ENCODE measurements at places on chromosomes 13 and 19.

GRCh38 chr19:46373491-46374359 is 26.8 kb downstream of the PPP5C start:
- peak; percentile 39 for DNase-seq

- no peak for DNase-seq
Observed at GRCh38 chr19:29606420-29606747, 301 bp downstream of the POP4 start.

- no peak for DNase-seq
Observed at GRCh38 chr19:37929355-37929923, 22.4 kb downstream of the SIPA1L3 start.

DNA sequence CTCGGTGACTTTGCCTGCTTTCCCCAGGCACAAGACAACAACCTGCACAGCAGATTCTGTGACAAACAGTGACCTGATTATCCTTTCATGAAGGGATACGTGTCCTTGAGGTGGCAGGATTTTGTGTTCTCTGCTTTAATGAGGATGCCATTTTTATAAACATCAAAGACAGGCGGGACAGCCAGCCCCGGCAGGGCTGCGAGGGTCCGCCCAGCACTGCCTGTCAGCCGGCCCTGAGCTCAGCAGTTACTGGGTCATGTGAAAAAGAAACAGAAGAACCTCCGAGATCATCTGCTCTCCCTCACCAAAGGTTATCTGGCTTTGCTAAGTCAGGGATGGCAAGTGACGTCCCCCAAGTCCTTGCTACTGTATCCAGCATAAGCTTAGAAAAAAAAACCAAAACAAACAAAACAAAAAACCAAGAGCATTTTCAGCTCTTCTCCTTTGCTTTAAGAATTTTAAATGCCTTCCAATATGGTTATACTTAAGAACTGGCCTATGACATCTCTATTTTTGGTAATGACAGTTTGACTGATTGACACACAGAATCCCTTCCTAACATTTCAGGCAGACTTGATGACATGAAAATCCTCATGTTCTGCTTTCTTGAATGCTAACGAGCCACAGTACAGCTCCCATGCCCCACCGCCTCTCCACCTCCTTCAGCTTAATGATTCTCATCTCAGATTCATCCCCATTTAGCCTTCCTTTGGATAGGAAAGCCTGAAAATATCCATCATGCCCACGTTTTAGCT is 666.6 kb upstream of the ARGLU1 start:
- DNase-seq: no peak

DNA sequence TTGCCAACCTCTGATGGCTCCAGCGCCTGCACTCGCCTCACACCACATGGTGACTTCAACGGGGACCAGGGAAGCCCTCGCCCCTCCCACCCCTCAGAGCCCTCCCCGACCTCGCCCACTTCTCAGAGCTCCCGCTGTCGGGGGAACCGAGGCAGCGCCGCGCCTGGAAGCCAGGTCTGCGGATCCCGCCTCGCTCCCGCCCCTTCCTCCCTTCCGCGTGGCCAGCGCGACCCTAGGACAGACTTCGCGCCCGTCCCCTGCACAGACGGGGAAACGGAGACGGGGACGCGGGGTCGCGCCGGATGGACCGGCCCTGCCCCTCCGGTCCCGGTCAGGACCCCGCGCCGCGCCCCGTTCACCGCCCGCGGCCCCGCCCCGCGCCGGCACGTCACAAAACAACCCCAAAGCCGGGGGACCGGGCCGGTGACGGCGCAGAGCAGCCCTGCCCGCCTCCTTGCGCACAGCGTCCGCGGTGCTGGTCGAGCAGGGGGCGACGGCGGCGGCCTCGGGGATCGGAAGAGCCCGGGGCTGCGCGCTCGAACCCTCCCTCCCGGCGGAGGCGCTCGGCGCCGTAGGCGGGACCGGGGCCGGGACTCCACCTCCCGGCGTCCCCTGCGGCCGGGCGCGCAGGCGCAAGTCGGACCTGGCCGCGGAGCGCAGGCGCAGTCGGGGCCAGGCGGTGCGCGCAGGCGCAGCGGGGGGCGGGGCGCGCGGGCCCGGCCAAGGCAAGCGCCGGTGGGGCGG is 379 bp upstream of the CDC34 start:
- peak; percentile 91 for DNase-seq

GRCh38 chr13:110897014-110897413 is 17.9 kb downstream of the ANKRD10 start:
- DNase-seq: no peak

All from Caco-2 (cell line).